ENCODE measurements at places on chromosomes 7 and 10.

DNA sequence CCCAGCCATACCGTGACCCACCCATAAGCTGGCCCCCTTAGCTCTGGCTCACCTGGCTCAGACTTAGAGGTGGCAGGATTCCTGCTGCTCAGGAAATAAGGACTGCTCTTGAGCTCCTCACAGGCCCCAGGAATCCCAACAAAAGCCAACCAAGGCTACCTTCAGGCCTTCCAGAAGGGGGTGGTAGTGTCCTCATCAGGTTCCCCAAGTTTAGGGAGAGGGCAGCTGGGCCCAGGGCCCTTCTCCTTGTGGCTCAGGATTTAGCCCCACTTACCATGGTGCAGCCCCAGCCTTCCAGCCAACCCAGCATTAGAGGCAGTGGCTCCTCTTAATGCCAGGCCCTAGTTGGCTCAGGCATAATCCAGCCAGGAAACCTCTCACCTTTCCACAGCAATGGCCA is 23.5 kb downstream of the NPFFR1 start:
- DNase-seq, result no peak

DNA sequence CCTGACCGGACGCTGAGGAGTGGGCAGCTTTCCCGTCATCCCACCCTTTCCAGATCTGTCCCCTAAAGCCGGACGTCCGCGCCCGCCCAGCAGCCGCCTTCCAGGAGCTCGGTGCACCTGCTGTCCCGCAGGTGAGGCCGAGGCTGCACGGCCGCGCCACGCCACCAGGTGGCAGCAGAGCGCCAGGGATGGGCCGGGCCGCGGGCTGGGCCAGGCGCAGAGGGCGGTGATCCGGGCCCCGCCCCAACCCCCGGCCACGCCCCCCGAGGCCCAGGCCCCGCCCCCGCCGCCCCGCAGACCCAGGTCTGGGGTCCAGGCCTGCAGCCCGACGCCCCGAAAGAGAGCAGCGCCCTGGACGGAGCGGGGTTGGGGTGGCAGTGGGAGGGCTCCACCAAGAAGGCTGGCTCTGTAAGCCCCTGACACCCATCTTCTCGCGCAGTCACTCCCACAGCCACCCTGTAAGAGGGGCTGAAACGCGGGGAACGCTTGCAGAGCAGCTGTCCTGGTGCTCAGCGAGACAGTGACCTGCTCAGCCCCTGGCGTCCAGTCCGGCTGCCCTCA is 32.2 kb downstream of the FOXL3 start:
- peak; percentile 82 for DNase-seq

DNA sequence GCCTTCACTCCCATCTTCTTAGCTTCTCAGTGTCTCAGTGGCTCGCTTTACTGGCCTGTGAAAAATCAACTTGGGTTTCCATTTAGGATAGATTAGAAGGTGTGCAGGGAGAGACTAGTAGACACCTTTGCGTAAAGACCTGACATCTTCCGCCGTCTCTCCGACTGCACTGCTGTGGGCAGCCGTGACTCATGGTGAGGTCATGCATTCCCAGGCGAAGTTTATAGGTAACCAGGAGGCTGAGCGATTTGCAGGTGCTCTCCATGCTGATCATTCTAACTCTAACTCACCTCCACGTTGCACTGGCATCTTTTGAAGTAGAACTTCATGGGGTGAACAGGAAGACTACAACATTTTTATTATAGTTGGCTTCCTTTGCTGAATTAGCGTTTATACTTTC is 68.0 kb upstream of the ZNF438 start:
- peak; percentile 69 for DNase-seq

- DNase-seq, result no peak
Observed at GRCh38 chr7:92644406-92645113, 54.4 kb upstream of the FAM133B start.

- no peak for DNase-seq
Observed at GRCh38 chr7:23093111-23093510, 12.5 kb upstream of the KLHL7 start.

GRCh38 chr7:147639037-147639436 is 951.5 kb upstream of the C7orf33 start:
- DNase-seq, result no peak

DNA sequence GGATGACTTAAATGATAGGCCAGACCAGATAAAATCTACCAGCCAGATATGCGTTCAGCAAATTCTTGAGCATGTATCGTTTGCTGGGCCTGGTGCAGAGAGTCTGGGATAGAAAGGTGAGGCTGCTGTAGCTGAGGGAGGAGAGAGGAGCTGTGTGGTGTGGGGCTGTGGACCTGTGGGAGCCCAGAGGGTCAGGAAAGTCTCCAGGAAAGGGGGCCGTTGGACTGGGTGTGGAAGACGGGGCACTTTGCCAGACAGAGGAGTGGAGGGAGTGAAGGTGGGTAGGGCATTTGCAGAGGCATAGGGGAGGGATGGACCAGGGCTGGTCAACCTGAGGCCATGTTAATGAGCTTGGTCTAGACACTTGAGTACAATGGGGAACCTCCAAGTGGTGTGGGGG is 124.7 kb upstream of the UNC5B start:
- no peak for DNase-seq

GRCh38 chr7:77831953-77832352 is 33.4 kb downstream of the PHTF2 start:
- DNase-seq, result no peak

- DNase-seq, result no peak
Observed at GRCh38 chr10:48444861-48445841, 138.7 kb downstream of the MAPK8 start.

DNA sequence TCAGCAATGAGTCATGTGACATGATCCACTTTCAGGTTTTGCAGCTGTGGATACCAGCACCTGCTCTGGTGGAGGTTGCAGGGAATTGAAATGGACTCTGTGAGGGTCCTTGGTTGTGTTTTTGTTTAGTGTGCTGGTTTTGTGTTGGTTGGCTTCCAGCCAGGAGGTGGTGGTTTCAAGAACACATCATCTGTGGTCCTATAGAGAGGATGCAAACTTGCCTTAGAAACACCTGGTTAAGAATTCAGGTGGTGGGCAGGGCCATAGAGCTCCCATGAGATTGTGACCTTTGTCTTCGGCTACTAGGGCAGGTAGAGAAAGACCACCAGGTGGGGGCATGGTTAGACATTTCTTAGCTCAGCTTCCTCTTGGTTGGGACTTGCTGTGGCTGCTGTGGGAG is 59.2 kb upstream of the CYP2C9 start:
- DNase-seq, result no peak

DNA sequence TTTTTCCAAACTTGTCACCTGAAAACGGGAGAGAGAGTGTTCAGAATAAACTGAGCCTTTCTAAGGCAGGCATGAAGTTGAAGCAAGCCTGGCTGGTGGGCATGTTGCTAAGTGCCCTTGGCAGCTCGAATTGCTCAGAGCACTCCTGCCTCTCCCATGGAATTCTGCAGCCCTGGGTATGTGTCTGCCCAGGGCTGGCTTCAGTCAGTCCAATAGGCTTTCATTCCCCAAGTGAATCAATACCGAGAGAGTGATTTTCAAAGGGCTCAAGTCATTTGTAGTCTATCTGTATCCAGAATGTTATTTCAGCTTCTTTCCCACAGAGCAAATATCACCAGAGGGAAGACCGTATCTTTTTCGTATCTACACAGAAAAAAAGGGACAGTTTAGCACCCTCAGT is 415.5 kb upstream of the COBL start:
- no peak for DNase-seq

DNA sequence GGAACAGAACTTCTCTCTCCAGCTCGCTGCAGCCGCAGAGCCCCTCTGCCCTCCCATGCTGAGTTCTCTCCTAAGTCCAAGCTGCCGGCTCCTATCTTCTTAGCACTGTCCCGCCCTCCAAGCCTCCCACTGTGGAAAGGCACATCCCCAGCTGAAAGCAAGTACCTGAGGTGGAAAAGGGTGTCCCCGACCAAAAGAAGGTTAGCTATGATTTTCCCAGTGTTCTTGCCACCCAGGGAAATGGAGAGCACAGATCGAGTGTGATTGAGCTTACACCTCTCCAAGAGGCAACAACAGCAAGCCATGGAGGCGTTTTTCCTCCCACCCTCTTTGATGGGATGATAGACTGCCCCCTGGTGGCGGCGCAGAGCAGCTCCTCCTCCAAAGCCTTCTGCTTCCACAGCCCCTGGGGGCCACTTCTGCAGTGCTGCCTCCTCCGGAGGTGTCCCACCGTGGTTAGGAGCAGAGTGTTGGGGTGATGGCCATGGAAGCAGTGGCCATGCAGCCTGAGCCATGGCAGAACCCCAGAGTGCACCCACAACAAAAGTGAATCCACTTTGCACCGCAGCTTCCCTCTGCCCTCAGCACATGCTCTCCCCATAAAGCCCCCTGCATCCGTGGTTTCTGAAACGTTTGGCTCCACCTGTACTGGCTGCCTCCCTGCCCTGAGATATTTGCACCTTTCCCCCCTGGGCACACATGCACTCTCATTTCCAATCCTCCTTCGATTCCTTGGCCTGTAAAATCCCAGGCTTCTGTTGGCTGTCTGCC is 143.1 kb upstream of the STK17A start:
- DNase-seq, result peak; percentile 67

Data from activated T-cell treated with anti-CD3 and anti-CD28 coated beads, Interleukin-2, amount 50 U/mL, for 72 hours (primary cell).